ENCODE measurements at places on chromosomes 6 and 20. TPM values are rescaled to one million over a fixed set of nuclear protein-coding genes. Genes with fewer than 3 reads are reported as not detected.

DNA sequence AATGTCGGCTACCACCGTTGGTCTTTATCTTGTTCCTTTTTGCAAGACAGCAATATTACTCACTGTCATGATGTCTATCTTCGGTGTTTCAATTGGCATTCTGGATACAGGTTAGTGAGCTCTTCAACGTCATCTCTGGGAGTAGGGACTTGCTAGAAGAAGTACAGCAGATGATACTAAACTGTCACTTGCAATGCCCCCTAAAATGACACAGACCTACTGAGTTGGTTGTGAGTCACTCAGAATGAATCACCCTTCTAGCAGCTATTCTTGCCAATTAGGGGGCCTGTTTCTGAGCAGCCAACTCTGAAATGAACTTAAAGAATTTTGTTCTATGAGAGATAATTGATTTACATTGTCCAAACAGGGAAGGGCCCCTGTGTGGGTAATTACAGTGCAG is 176.5 kb downstream of the SLC16A10 start:
- DNase-seq: no peak

GRCh38 chr20:48986899-48987298 is 59.2 kb upstream of the CSE1L start:
- DNase-seq: no peak

Gene GNMT
- 1.5 TPM for polyA plus RNA-seq

Gene IL17F
- polyA plus RNA-seq: 0.27 TPM

DNA sequence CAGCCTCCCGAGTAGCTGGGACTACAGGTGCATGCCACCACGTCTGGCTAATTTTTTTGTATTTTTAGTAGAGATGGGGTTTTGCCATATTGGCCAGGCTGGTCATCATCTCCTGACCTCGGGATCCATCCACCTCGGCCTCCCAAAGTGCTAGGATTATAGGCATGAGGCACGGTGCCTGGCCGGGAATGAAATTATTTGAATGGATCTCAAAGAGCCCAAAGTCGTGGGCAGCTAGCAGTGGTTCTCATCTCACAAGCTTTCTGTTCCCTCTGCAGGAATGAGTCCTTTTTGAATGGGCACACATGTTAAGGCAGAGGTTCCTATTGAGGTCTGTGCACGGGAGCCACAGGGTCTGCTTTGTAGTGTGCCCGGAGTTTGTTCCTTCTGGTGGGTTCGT is 34.9 kb downstream of the PPP1R3G start:
- no peak for DNase-seq

DNA sequence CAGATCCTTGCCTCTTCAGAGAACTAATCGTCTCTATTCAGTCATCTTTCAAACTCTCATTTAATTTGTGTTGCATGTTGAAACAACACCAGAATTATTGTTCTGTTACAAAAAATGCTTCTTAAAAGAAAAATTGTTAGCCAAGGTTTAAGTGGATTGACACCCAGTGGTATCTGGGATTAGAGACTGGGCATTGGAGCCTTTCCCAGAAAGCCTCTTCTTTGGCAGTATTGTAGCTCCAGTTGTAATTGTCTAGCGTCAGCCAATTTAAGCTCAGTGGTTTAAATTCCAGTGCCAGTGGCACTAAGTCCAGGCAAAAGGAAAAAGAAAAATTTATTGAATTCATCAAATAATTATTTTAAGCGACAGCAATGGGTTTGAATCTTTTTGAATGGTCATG is 801 bp downstream of the CCDC28A start:
- no peak for DNase-seq

- DNase-seq: no peak
These were observed 18.8 kb upstream of the SIRPA start for GRCh38 chr20:1876217-1876921.

- DNase-seq: no peak
These were observed 32.8 kb downstream of the FAM83B start for GRCh38 chr6:54879188-54879985.

Gene POU5F1
- 7.2 TPM for polyA plus RNA-seq

- DNase-seq: no peak
These were observed 122.3 kb downstream of the NKAIN2 start for GRCh38 chr6:123925842-123926399.

Gene FANCE
- 10.8 TPM for polyA plus RNA-seq

DNA sequence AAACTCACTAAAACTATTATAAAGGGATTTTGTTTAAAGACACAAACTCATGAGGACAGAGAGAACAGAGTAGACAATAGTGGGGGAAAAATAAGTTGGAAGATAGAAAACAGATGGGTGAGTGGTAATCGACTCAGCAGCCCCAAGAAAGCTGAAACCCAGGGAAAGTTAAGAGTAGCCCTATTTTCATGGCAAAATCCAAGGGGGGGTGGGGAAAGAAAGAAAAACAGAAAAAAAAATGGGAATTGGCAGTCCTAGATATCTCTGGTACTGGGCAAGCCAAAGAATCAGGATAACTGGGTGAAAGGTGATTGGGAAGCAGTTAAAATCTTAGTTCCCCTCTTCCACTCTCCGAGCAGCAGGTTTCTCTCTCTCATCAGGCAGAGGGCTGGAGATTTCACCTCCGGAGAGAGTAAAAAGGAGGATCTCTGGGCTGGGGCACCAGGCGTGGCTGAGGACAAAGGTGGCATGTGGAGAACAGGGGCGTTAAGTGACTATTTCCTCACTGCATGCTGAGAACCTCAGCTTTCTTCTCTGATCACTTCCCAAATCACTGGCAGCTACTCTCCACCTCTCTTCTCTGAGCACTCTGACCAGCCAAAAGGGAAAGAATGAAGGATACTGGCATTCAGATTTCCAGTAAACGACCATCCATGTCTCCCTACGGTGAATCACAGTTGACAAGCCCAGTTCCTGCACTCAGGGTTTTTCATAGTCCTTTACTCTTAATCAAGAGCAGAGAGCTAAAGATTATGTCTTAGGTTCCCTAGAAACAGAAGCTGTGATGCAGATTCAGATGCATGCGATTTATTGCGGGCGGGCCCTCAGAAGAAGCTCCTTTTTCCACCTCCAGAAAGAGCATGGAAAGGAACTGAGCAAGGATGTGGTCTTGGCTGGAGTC is 7.3 kb upstream of the RNF24 start:
- no peak for DNase-seq

Gene VSX1
- 0.04 TPM for polyA plus RNA-seq

Gene MARCKS
- 251 TPM for polyA plus RNA-seq

DNA sequence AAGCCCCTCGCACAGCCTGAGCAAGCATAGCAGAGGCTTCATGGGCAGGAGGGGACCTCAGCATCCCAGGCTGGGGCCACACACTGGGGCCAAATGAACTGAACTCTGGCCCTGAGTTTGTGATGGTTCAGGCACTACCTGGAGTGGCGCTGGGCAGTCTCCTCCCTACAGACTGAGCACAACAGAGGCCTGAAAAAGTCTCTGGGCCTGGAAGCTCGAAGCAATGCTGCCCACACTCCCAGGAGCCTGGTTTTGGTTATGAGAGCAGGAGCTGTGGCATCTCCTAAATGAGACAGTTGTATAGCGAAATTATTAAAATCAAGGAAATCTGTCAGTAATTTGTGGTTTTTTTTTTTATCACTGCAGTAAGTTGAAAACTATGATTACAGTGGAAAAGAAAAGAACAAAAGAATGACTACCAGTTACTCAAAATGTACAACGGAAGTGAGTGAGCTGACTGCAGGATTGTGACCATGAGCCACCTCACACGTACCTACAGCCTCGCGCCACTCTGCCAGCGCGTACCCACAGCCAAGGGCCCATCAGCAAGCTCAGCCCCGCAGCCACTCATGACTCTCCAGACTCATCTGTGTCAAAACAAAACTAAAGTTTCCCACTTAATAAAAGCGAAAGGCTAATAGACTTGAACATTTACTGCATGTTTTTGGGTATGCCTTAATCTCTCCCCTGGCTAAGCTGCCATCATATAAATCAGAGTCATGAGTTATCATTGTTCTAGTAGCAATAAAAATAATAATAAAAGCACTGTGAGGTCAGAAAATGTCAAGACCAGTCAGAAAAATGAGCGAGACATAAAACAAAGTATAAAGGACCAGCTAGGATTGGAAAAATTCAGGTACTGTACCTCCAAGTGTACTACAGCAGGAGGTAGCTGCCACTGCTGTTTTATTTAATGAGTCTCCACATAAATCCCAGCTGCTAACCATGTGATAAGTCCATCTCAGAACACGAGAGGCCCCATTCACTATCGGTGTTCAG is 177.0 kb downstream of the FOXC1 start:
- no peak for DNase-seq

DNA sequence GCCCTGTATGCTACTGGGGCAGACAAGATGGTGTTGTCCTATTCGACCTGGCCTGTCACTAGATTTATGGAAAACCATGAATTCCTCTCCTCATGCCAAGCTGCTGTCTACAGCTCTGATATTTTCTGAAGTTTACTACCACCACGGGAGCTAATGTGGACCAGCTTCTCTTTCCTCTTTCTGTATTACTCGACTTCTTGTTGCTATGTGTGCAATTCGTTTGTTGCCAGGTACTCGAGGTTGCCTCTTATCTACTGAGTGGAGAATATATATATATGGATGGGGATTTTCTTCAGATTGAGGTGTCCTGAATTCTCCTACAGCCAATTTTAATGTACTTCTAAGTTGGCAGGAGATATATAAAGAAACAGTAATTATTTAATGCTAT is 34.7 kb downstream of the MAN1A1 start:
- DNase-seq: no peak

DNA sequence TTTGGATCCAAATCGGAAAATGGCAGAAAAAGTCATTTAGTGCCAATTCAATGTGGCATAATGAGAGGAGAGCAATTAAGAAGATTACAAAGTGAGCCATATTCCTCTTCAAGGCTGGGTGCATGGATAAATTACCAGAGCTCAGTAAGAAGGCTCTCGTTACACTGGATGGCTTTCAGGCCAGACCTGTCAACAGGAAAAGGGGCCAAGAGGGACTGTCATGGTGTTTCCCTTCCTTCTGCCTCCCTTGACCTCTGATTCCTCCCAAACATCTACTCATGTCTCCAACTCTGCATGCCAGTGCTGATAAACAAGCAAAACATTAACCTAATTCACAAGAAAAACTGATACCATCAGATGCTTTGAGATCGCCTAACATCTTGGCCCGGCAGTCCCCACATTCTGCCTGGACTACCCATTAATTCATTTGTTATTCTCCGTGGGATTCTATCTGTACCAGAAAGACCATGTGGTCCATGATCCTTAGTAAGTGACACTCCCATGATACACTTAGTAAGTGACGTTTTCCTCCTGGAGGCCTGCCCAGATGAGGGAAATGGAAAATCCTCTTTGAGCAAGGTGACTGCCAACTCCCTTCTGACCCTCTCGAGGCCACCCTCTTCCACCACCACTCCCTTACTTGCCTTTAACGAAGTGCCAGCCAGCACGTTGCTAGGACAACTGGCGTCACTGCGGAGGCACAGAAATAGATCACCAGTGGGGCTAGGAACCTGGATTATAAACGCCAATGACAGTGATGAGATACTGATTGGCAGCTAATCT is 239.2 kb downstream of the GMPR start:
- DNase-seq: no peak

DNA sequence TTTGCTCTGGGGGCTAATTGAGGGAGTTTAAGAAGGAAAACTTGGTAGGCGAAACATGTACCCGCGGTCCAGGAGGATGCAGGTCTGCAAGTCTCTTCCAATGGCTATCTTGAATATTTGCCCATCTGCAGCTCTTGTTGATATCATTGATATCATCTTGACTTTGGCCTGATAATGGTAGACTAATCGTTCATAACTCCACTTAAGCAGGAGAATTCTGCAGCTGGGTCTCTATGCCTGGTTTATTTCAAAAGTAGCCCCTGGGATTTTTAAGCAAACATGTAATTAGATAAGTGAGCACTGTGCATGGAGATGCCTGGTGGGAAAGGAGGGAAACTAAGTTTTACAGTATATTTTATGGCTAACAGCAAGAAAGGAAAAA is 52.7 kb downstream of the ADGB start:
- DNase-seq: no peak

DNA sequence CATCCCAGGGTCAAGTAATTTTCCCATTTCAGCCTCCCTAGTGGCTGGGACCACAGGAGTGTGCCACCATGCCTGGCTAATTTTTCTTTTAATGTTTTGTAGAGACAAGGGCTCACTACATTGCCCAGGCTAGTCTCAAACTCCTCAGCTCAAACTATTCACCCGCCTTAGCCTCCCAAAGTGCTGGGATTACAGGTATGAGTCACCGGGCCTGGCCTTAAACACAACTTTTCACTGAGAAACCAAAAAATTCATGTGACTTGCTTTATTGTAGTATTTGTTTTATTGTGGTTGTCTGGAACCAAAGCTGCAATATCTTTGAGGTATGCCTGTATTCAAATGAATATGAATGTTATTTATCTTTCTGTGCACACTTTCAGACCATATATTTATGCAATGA is 72.2 kb downstream of the RWDD2A start:
- no peak for DNase-seq

DNA sequence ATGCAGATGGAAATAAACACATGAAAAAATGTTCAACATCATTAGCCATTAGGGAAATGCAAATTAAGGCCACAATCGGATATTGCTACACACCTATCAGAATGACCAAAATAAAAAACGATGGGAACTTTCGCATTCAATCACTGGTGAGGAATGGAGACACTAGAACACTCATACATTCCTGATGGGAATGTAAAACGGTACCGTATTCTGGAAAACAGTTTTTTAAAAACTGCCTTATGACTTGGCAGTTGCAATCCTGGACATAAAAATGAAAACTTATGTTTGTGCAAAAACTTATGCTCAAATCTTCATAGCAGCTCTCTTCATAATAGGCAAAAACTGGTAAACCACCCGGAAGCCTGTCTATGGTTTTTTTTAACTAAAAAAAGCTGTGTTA is 146.0 kb downstream of the CEBPB start:
- no peak for DNase-seq

Gene OVOL2
- 1.5 TPM for polyA plus RNA-seq
